CD4-positive, alpha-beta T cell treated with Interleukin-2 at 100 ng/mL for 4 hours (primary cell): ENCODE measurements at places on chromosomes 4 and X.
A peak's percentile ranks its signal among the peaks of the same experiment; 100 is the strongest.

GRCh38 chr4:7757501-7758471 lies 181.9 kb downstream of the AFAP1 start:
- DNase-seq, result no peak

GRCh38 chr4:14070289-14070880 lies 442.9 kb upstream of the BOD1L1 start:
- no peak for DNase-seq

DNA sequence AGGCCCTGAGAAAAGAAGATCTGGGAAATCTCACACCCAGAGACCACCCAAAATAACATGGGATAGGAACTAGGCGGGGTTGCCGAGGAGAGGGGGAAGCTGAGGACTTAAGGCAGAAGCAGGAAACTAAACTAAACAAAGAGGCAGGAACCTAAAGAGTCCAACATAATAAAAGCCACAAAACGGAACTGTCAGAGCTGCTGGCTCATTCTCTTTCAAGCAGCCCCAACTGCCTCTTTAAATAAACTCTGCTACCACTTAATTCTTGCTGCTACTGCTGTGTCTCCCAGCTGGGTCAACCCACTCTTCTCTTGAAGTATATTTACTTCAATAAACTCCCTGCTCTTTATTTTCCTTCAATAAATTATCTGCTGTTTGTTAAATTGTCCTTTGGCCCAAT lies 44.5 kb downstream of the MAGEB16 start:
- no peak for DNase-seq

- DNase-seq, result no peak
These were observed 126.1 kb upstream of the DCLK2 start for GRCh38 chr4:149952101-149952500.

GRCh38 chr4:55346851-55347255 lies 811 bp downstream of the SRD5A3 start:
- no peak for DNase-seq

GRCh38 chr4:15696866-15697265 lies 6.0 kb upstream of the BST1 start:
- no peak for DNase-seq

DNA sequence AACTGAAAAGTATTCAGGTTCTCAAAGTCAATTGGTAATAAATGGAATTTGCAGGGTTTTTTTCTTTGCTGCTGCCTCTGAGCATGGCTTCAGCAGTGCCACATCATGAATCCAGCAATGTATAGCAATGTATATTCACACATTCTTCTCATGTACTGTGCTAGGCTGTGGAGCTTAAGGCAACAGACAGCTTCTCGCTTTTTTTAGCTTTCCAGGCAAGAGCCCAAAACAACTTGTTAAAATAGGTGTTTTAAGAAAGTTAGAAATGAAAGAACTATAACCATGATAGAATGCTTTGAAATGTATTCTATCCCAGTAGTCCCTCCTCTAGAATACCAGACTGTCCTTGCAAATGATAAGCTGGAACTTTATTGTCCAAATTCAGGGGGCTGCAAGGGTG lies 30.4 kb downstream of the SMIM43 start:
- DNase-seq, result no peak

- no peak for DNase-seq
These were observed 1.4 kb downstream of the DCHS2 start for GRCh38 chr4:154490234-154490582.

DNA sequence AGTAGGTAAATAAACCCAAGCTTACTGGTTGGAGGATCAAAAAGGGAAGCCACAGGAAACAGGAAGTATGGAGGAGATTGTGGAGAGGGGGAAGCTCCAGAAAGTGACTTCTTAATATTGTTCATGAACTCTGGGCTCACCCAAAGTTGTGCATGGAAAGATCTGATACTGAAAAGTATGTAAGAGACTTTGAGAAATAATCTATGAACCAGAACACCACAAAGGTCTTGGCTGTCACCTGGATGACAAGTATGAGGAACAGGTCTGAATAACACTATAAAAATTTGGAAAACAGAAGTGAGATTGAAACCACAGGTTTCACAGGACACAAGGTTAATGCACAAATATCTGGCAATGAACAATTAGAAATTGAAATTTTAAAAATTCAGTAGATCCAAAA lies 567.4 kb downstream of the INPP4B start:
- DNase-seq, result no peak

GRCh38 chr4:85979276-85979675 lies 380.6 kb downstream of the MAPK10 start:
- DNase-seq, result no peak

- DNase-seq, result no peak
These were observed 190.1 kb upstream of the HS3ST1 start for GRCh38 chr4:11618666-11619282.

- no peak for DNase-seq
These were observed 125.8 kb upstream of the VCX3A start for GRCh38 chrX:6660567-6661264.

DNA sequence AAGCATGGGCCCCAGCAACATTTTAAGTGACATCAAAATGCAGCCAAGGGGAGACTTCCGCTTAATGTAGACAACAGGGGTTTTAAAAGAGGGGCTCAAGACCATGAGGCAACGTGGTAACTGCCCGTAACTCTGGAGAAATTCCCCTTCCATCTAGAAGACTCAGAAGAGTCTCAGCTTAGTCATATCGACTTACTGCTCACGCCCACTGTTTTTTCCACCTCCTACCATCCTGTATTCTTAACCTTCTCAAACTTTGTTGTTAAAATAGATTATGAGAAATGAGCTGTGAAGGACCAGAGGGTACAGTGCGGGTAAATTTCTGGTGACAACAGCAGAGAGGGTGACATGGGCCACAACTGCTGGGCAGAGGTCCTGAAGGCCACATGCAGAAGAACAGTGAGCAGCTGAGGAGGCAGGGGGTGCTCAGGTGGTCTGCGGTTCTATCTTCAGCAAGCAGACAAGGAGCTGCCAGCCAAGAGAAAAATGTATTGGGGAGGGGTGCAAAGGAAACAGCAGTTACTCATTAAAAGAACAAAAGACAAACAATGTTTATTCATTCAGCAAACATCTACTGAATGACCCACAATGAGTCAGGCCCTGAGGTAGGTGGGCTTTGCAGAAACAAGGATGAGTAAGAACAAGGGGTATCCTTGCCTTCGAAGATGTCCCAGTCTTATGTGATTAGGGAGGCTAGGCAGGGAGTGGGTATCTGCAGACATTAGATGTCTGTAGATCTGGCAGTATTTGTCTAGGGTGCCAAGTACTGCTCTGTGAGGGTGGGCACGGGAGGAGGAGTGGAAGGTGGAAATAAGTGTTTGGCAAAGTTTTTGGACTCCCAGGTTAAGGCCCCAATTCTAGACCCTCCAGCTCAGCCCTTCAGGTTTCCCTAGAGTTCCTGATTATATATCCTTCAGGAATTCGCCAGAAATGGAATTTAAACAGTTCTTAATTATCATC lies 175.3 kb downstream of the TSPAN5 start:
- no peak for DNase-seq

DNA sequence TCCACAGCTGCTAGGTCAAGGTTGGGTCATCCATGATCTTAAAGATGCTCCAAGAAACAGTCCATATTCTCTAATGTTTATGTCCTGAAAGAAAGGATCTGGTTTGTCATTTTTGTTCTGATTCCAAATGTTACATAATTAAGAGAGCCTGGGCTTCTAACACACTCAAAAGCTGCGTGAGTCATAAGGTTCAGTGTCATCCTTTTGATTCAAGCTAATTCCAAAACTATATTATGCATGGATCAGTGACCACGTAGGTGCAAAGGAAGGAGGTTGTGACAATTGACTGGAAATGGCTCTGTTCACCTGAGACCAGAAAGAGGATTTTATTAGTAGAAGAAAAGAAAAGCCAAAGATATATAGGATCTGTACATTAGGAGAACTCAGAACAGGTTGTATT lies 268.7 kb upstream of the GK2 start:
- no peak for DNase-seq

DNA sequence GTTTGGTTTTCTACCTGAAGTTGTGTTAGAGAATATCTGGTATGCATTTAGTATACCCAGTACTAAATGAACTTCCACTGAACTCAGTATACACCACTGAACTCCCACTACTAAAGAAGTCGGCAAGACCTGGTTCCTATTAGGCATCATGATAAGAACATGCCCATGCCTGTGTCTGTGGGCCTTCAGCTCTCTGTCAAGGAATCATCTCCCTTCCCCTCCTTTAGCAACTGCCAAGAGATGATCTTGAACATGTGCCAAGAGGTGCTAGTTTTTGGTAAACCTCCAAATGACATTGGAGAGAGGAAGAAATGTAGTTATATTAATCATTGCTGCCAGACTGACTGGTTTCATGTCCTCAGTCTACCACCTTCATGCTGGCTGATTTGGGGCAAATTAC lies 113.2 kb downstream of the ATP10D start:
- no peak for DNase-seq

DNA sequence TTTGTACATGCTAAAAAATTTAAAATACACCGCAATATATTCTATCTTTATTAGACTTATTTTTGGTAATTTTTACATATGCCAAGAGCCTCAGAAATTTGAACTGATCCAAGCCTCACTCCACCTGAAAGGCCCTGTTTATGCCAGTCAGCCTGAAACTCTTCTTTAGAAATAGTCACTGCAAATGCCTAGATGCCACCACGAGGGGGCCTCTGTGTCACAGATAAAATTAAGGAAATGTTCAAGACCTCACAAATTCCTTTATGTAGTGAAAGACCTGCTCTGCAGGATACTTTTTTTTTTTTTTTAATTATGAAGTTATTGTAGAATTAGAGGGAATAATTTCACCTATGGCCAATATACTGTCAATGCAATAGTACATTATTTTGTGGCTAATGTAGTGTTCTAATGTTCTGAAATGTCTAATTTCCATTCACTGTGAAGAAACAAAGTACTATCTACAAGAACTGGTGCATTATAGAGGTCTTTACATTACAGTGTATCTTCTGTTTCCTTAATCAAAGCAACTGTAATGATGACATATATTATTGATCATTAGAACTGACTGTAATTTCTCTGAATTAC lies 69.8 kb downstream of the DTHD1 start:
- DNase-seq, result peak; percentile 81

- no peak for DNase-seq
These were observed 140.3 kb upstream of the PGRMC2 start for GRCh38 chr4:128427832-128428366.

DNA sequence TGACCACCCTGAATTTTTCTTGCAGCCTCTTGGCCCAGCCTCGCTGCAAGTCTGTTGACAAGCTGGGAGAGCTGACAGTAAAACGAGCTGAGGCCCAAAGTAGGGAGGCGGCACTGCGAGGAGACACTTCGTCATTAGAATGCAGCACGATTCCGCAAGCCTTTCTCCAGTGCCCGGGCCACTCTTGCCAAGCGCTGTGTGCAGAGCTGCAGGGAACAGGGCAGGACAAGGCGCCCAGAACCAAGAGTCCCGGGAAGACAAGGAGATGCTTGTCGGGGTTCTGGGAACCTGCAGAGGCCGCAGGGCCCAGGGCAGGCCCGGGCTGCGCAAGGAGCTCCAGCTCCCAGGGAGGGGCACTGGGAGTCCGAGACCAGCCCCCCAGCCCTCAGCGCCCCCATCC lies 187.1 kb downstream of the BCOR start:
- no peak for DNase-seq

- DNase-seq, result no peak
These were observed 6.3 kb upstream of the YIPF6 start for GRCh38 chrX:68492583-68492982.

DNA sequence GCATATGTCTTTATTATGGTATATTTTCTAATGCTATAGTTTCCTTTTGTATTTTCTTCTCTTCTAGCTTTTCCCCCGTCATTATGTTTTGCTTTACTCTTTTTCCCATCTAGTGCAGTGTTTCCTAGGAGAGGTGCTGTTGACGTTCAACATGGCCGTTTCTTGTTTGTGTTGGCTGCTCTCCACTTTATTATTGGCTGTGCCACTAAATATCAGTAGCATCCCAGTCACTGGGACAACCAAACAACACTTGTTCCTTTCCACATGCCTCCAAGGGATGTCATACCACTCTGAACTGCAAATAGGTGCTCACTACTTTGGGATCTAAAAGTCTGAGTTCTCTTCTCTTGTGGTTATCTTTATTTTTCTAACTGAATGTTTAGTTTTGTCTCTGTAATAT lies 26.5 kb downstream of the GBA3 start:
- DNase-seq, result no peak

DNA sequence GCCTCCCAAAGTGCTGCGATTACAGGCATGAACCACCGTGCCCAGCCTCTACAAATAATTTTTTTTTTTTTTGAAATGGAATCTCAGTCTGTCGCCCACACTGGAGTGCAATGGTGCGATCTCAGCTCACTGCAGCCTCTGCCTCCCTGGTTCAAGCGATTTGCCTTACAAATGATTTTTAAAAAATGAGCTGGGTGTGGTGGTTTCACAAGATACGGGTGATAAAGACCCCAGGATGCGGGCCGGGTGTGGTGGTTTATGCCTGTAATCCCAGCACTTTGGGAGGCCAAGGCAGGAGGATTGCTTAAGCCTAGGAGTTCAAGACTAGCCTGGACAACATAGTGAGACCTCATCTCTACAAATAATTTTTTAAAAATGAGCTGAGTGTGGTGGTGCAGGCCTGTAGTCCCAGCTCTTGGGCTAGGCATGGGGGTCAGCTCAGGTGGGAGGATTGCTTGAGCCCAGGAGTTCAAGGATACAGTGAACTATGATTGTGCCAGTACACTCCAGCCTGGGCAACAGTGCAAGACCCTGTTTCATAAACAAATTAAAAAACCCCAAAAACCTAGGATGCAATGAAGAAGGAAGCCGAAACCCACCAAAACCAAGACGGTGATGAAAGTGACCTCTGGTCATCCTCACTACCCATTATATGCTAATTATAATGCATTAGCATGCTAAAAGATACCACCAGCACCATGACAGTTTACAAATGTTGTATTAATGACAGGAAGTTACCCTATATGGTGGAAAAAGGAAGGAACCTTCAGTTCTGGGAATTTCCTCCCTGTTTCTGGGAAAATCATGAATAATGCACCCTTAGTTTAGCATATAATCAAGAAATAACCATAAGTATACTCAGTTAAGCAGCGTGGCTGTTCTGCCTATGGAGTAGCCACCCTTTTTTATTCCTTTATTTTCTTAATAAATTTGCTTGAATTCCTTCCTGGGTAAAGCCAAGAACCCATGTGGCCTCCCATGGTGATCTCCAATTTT lies 27.7 kb downstream of the PDGFRA start:
- no peak for DNase-seq

- DNase-seq, result no peak
These were observed 17.5 kb downstream of the LIAS start for GRCh38 chr4:39476187-39476895.

- no peak for DNase-seq
These were observed 669.0 kb downstream of the ZNF674 start for GRCh38 chrX:45876206-45876605.

GRCh38 chrX:150616179-150616862 lies 47.9 kb downstream of the MTM1 start:
- DNase-seq, result no peak

DNA sequence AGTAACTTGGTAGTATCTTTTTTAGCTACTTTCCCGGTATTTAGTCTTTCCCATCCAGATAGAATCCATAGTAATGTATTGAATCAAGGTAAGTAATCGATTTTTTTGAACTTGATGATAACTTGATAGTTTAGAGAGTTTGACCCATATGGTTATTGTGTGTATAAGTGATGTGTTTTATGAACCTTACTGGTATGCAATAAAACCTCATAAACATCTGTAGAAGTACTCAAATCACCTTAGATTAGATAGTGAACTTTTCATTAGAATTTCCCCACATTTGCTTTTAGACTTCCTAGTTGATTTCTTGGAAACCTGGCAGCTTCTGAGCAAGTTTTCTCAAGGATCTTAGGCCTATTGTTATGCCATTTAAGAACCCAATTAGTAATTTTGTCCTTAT lies 80.8 kb upstream of the PDE5A start:
- no peak for DNase-seq
